COR-L47 (cell line): ENCODE measurements at places on chromosomes 12 and 14.
A peak's percentile ranks its signal among the peaks of the same experiment; 100 is the strongest.

- DNase-seq: no peak
Measured at GRCh38 chr12:117126335-117126734, 27.1 kb upstream of the TESC start.

GRCh38 chr12:77351860-77352259 lies 286.5 kb upstream of the E2F7 start:
- DNase-seq: no peak

GRCh38 chr14:31492759-31493498 lies 5.1 kb upstream of the GPR33 start:
- DNase-seq: no peak

DNA sequence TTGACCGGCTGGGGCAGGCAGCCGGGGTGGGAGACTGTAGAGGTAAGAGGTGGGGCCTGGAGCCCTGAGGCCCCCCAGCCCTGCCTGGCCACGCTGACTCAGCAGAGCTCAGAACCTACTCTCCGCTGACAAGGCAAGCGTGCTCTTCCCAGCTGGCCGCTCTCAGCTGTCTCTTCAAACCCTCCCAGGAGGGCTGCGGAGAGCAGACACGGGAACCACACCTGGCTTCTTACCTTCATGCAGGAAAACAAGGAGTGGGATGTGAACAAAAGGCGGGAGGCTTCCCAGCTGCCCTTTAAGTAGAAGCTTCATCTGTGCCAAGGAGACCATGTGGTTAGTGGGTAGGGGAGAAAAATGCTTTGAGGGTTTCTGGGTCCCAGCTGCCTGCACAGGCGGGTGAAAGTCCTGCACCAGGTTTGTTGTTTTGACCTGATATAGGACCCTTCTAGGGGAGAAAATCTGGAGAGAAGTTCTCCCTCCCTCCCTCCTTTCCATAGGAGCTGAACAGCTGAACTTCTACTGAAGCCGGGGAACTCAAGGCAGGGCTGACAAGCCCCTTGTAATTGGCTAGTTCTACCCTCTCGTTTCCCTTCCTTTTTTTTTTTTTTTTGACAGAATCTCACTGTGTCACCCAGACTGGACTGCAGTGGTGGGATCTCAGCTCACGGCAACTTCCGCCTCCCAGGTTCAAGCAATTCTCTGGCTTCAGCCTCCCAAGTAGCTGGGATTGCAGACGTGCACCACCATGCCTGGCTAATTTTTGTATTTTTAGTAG lies 12.8 kb upstream of the TESC start:
- peak; percentile 74 for DNase-seq

GRCh38 chr12:108430245-108430644 lies 84.8 kb upstream of the FICD start:
- peak; percentile 26 for DNase-seq

DNA sequence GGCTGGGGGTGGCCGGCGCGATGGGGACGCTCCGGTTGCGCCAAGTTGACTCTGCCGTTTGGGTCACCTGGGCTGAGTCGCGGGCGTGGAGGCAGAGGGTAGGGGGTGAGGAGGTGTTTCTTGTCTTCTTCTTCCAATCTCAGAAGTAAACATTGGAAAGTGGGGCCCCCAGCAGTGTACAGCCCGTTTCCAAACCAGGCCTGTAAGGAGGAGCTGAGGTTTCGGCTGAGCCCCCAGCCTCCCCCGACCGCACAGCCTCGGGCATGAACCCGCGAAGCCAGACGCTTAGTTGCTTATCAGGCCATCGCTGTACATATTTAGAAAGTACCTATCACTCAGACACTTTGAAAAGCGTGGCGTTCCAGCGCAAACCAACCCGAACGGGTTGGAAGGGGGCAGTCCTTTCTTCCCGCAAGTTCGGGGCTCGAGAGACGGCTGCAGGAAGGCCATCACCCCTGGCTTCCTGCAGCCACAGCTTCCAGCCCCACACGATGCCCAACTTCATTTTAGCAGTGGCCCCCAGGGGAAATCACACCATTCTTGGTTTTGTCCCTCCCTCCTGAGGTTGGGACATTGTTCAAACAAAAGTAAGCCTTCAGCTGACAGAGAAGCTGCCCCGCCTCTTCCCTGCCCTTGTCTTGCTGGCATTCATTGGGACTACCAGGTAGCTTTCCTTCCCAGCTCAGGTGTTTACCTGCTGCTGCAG lies 164.1 kb downstream of the ZFP36L1 start:
- no peak for DNase-seq

DNA sequence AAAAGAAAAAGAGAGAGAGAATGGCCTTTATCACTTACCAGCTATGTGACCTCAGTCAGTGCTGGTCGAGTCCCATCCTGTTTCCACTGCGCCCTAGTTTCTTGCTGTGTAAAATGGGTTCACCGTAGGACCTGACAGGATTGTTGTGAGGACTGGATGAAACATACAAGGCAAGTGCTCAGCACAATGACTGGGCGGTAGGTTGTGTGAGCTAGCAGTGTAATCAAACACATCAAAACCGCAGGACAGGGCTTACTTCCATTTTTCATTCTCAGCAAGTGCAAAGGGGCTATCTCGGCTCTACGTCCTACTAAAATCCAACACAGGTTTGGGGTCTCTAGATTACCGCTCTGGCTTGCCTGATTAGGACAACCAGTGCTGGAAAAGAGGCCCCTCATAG lies 36.4 kb upstream of the ATXN2 start:
- DNase-seq: no peak
